ENCODE measurements at places on chromosomes 3 and 15.

DNA sequence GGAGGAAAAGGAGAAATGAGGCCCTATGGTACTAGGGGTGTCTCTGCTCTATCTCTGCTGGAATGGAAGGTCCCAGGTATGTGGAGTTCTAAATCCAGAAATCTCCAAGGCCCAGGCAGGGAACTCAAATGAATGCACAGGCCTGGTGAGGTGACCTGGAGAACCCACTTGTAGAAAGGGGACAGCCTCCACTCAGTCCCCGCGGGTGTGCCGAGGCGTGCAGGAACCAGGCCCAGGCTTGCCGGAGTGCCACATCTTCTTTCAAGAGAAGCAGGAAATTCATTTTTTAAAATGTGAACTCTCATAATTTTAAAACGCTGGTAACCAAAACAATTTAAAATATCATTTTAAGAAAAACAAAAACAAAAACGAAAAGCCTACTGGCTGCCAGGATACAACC is 32.2 kb upstream of the ADCY5 start:
- no peak for DNase-seq

DNA sequence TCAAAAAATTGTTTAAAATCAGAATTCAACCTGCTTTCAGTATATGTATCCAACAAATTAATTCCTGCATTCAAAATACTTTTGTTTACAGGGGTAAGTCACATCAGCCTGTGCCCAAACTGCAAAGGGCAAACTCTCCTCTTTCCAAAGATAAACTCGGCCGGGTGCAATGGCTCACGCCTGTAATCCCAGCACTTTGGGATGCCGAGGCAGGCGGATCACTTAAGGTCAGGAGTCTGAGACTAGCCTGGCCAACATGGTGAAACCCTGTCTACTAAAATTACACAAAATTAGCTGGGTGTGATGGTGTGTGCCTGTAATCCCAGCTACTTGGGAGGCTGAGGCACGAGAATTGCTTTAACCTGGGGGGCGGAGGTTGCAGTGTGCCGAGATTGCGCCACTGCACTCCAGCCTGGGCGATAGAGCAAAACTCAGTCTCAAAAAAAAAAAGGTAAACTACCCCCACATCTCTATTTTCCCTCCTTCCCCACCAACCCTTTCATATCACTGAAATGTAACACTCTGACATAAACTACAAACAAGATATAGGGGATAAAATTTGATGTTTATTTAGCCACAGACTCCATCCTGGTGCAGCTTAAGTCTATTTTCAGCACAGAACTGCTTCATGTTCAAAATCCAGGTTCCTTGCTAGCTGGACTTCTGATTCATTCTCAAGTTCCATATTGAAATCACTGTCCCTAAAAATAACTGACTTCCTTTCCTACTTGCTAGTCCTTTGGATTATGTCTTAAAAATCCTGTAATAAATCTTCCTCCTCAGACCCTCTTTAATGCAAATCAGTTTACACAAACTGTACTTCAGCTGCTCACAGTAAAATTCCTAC is 15.4 kb downstream of the UBP1 start:
- DNase-seq = no peak

DNA sequence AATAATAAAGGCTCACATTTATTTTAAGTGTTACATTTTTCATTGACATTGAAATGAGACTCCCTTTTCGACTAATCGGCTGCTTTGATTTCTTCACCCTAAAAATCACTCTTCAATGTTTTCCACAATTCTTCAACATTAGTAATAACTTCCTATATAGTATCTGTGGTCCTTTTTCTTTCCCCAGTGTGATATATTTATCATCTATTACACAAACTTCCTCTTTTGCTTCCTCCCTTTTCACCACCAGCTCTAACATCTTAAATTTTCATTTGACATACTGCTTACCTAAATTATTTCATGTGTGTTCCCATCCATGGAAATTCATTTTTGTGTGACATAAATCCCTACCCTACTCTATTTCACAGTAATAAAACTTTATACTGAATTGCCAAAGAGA is 244.4 kb downstream of the TIGIT start:
- no peak for DNase-seq

- DNase-seq = no peak
Observed at GRCh38 chr3:37026851-37027250, 33.5 kb downstream of the MLH1 start.

DNA sequence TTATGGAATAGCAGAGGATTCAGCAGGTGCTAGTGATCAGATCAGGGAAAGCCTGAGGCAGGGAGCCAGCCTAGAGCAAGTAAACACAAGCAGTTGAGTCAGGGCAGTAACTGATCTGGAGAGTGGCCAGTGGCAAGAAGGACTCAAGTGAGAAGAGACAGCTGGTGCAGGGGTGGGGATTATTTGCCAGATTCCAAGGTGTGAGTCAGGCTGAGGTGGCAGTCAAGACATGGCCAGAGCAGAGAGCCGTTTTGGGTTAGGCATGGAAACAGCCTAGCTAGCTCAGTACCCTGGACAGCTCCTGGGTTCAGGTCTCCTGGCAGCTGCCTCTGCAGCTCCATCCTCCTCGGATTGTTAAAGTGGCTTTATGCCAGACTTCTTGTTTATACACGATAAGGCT is 281.9 kb upstream of the ONECUT1 start:
- no peak for DNase-seq

GRCh38 chr3:51799879-51800749 is 21.1 kb upstream of the IQCF6 start:
- DNase-seq = no peak

DNA sequence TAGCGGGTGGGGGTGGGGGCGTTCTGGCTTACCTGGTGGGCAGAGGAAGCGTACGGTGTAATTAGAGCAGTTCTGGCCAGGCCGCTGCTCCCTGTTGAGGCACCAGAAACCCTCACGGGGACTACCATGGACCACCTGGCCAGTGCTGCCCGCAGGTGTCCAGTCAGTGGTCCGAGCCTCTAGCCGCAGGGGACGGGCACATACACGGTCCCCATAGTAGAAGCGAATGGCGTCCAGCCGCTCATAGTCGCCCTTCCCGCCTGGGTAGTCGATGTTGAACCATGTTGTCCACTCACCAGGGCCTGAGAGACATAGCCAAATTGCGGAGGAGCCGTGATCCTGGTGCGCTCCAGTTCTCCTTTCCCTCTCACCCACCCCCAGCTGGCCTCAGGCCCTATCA is 4.5 kb downstream of the CILP start:
- no peak for DNase-seq

DNA sequence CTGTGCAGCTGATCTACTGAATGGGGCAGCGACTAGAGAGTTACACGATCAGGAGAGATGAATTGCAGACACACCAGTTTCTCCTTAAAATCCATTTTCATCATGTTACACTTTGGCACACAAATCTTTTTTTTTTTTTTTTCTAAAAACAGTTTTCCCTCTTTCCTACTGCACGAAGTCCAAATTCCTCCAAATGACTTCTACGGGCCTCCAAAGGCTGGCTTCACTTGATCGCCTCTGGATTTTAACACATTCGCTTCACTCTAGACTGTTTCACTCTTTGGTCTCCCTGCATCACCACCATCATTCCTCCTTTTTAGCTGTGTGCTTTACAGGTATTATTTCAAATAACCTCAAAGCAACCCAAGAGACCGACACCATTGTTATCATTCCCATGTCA is 268.6 kb downstream of the RORA start:
- DNase-seq = no peak

DNA sequence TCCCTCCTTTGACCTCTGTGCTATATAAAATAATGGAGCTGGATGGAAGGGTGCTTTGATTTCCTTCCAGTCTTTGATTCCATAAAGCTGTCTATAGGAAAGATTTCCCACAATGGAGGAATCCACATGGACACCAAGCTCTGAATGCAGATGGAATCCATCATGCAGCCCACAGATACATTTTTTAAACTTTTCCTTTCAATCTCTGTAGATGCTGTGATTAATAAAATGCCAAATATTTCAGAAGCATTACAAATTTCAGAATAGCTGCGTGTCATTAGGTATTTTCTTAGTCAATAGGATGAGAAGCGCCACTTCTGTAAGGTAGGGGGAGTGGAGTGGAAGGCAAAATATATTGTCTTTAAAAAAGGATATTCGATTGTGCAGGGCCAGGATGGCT is 489.0 kb downstream of the NTRK3 start:
- no peak for DNase-seq

DNA sequence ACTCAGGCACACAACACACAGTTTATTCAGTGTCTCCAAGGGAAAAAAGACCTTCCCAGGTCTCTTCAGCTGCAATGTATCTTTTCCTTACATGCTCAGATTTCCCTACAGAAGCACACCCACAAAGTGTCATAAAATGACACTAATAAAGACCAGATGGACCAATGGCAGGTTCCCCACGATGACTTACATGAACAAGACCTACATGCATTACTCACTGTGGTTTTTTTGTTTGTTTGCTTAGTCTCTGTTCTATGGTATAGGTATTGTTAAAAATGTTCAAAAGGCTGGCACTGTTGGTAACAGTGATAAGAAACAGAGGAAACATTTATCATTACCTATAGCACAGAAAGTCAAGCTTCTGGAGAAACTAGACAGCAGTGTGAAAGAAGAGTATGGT is 318.2 kb upstream of the TMCO5A start:
- DNase-seq = no peak

DNA sequence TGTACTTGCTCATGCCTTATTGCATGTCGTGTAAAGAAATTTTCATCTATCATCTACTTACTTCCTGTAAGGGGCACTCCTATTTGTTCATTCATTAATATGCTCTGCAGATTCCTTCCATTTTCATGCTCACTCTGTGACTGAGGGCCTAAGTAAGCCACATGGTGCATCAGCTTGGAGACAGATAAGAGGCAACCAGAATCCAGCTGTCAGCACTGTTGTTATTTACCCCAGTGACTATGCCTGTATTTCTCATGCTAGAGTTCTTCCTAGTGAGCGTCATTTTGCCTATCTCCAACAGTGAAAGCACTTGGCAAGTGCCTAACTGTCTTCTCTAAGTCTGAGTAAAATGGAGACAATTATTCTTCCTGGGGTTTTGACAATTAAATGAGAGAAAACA is 124.8 kb upstream of the ABI3BP start:
- DNase-seq = no peak

DNA sequence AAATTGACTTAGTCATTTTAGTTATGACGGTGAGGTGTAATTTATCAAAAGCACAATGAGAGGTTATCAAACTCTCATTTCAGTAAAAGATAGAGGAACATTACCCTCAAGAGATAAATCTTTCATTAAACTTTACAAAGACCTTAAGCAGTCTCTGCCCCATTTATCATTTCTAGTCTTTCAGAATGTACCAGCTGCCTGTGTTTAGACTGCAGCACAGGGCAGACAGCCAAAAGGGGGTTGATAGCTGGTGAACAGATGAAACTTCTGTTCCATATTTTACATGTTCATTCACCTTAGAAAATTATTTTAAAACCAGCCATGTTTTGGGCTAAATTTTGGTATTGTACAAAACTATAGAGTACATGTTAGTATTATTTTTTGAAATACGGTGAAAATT is 514.6 kb upstream of the CNTN3 start:
- DNase-seq = no peak

- no peak for DNase-seq
Observed at GRCh38 chr3:158617982-158618875, 26.1 kb upstream of the GFM1 start.

DNA sequence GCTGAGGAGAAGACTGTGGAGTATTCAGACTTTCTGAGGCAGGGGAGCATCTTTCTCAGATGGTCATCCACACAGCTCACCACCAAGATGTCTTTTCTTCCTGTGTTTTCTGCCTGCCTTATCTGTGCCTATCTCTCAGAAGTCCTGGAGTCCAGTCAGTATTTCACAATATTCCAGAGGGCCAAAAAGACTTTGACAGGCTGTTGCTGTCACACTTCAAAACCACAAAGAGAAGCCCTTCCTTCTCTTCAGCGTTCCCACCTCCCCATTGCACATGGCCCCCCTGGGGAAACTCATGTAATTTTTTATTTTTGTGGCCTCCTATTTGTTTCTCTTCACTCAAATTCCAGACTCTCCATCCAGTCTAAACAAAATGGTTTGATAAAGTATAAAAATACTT is 585.2 kb downstream of the EPHA3 start:
- no peak for DNase-seq

GRCh38 chr15:44038755-44039191 is 156.3 kb downstream of the FRMD5 start:
- DNase-seq = no peak
